ENCODE measurements at places on chromosomes 5 and 9.

DNA sequence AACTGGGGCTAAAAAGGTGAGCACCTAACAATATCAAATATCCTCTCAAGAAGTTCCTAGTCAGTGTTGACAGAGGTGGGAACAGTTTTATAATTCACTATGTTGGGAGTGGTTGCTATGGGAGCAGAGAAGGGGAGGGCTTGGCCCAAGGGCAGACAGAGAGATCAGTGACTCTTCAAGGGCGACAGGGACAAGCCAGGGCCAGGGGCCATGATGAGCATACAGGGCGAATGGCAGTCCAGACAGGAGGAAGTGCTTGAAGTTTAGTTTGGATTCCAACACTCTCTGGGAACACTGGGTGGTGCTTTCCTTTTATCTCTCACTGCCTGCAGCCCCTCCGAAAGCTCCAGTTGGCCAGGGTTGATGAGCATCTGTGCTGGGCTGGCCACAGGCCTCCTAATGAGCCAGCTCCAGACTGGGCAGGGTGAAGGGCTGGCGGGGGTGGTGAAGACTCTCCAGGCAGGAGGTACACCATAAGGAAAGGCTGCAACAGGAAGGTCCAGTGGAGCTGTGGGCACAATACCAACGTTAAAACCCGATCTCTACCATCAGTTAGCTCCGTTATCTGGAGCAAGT is 111.3 kb downstream of the TMEM174 start:
- no peak for DNase-seq

- DNase-seq, result no peak
These were observed 21.9 kb upstream of the FOCAD start for GRCh38 chr9:20662156-20662555.

DNA sequence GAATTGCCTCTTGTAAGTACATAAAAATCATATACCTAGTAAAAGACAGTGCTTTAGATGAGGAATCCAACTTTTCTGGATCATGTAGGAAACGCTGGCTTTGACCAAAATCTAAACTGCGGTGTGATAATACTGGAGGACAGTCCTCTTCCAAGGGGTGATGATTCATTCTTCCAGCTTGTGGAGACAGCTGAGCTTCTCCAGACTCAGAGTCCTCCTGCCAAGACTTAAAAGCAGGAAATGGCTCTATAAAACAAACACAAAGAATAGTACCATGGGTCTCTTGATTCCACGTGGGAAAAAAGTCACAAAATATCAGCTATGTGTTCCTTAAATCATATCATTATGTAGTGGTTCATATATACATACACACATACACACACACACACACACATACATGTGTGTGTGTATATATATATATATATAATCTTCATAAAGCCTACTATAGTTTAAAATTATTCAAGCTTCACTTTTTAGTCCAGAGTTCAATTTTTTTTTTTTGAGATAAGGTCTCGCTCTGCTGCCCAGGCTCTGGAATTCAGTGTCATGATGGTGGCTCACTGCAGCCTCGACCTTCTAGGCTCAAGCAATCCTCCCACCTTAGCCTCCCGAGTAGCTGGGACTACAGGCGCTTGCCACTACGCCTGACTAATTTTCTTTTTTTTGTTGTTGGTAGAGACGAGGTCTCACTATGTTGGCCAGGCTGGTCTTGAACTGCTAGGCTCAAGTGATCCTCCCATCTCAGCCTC is 65.0 kb downstream of the PKD2L2 start:
- DNase-seq, result no peak

DNA sequence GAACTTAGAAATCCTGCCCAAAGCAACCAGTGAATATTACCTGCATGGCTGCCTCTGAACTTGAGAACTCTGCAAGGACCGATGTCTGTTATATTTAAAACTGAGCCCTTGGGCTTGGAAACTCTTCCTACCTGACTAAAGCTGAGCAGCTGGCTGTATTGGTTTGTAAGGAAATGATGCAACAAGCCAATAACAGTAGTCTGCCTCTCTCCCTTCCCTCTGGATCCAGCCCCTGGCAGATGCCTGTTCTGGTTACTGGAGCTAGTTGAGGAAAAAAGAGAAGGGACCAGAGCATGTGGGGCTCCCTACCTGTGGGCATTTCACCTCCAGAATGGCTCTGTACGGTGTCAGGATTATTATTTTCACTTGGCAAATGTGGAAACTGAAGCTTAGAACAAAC is 34.7 kb downstream of the SH3RF2 start:
- no peak for DNase-seq

DNA sequence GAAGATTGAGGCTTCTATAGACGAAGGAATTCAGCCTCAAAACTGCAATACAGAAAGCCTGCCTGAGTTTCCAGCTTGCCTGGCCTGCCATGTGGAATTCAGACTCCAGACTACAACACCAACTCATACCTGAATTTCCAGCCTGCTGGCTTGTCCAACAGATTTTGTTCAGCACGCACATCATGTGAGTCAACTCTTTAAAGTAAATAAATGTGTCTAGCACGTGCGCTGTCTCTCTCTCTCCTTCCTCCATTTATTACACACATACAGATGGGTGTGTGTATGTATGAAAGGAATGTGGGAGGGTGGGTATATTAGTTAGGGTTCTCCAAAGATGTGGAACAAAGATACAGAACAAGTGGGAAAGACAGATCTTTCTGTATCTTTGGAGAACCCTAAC is 82.4 kb upstream of the TAS2R1 start:
- no peak for DNase-seq

GRCh38 chr5:176541338-176542134 is 4.3 kb upstream of the RNF44 start:
- DNase-seq, result no peak

- no peak for DNase-seq
These were observed 397.5 kb downstream of the TMEM167A start for GRCh38 chr5:82679660-82680059.

DNA sequence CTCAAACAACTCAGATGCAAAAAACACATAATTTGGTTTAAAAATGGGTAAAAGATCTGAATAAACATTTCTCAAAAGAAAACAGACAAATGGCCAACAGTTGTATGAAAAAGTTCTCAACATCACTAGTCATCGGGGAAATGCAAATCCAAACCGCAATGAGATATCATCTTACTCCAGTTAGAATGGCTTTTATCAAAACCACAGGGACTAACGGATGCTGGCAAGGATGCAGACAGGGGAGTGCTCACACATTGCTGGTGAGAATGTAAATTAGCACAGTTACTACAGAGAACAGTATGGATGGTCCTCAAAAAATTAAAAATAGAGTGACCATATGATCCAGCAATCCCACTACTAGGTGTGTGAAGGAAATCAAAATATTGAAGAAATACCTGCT is 589.1 kb upstream of the ADAMTS16 start:
- no peak for DNase-seq

- DNase-seq, result no peak
These were observed 257.9 kb upstream of the MVB12B start for GRCh38 chr9:126068534-126069230.

DNA sequence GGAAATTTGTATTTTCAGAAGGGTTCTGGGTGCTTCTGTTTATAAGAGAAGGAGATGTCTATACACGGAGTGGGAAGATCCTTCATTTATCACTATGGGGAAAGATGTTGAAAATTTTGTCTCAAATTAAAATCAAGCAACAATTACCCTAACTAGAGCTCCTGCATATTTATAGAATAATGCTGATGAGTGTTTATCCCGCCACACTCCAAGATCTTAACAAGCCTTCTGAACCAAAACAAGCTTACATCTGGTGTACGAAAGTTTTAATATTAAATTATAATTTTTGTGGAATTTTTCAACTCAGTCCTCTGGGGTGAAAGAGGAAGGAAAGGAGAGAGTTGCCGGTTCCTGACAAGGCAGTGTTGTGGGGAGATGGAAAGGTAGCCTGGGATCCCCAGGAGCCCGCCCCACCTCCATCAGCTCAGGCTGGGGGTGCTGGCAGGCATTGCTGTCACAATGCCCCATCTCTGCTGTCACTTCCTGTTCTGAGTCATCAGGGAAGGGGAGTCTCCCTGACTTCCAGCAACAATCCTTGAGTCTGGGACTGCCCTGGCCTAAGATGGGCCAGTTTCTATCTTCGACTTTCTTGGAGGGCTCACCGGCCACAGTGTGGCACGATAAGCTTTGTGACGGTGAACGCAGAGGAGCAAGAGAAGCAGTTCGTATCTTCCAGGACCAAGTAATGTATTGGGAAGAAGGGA is 64.5 kb downstream of the ERAP1 start:
- DNase-seq, result no peak

GRCh38 chr5:112885001-112885400 is 23.9 kb downstream of the SRP19 start:
- no peak for DNase-seq

- no peak for DNase-seq
These were observed 8.9 kb downstream of the MRPL22 start for GRCh38 chr5:154949781-154950180.

GRCh38 chr5:138545919-138546562 is 3.0 kb upstream of the ETF1 start:
- no peak for DNase-seq

DNA sequence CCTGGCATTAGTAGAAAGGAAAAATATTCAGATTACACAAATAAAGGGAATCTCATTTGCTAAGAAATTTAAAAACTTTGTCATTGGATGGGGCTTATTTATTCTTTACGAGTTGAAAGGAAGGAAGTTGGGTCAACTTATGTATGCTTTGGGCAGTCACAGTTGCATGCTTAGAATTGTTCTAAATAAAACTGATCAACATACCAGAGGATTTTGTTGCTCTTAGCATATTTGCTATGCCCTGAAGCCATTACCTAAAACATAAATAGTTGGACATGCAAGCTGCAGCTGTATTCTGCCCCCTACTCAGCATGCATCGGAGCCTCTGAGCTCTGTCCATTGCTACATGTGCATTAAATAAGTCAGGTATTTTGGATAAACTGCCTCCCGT is 172.7 kb upstream of the MEF2C start:
- no peak for DNase-seq

GRCh38 chr5:140181525-140181924 is 6.5 kb downstream of the CYSTM1 start:
- no peak for DNase-seq
